ENCODE measurements at places on chromosomes 2 and 18. TPM values are rescaled to one million over a fixed set of nuclear protein-coding genes. Genes with fewer than 3 reads are reported as not detected.

The TAF1B gene
- polyA plus RNA-seq, result 10.7 TPM

The ODC1 gene
- polyA plus RNA-seq, result 92.4 TPM

GRCh38 chr2:11248-11941, 34.9 kb downstream of the FAM110C start:
- no peak for DNase-seq

The IL36A gene
- not detected for polyA plus RNA-seq

DNA sequence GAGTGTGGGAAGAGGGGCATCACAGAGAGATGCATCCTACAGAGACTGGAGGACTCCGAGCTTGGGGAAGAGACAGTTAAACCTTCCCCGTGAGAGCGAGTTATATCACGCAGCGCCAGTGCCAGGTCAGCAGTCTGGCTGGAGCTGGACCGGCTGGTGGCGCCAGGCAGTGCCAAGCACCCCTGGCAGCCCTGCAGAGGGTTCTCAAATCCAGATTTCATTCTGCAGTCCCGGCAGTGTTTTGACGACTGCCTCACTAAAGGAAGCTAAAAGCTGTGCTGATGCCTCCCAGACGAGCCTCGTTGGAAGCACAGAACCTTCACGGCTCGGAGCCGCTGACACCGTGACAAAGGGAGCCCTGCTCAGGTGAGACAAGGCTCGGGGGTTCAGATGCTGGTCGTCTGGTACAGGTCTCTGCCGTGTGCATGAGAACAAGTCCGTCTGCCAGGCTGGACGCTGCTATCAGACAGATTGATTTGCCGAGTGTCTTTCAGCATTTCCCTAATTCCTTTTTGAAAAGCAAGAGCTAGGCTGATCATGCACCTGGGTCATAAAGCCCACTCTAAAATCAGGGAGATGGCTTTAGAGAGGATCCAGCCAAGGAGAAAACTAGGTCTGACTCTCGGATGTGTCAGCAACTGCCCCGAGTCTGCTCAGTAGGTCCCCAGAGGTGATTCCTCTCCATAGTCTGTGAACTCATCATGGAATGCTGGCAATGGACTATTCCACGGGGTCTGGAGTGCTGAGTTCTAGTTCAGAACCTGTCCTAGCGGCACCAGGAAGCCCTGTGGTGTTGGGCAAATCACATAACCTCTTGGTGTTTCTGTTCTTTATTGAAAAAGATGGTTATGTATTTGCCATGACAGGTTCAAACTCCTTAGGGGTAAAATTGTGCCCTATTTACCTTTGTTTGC, 240.6 kb downstream of the SOX11 start:
- no peak for DNase-seq

The B4GALT6 gene
- not detected for polyA plus RNA-seq

DNA sequence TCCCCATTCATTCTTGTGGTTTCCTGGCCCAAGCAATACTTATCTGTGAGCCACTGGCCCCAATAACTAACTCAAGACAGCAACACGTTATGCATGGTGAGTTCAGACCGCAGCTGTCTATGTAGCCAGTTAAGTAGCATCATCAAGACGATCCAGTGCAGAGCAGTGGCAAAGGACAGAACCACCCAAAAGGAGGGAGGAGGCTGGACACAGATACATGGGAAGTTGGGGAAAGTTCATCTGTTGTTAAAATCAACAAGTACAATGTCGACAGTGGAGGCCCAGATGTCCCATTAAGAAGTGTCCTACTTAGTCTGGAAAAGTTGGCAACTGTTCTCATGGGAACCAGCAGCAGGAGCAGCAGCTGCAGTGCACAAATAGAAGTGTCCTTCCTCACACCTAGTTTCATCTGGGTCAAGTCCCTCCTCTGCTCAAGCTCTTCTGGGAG, 106.9 kb upstream of the THOC1 start:
- DNase-seq, result no peak

GRCh38 chr2:195318440-195319111, 338.4 kb upstream of the SLC39A10 start:
- peak; percentile 53 for DNase-seq

The WDR54 gene
- 9.5 TPM for polyA plus RNA-seq

GRCh38 chr2:112118148-112118547, 20.0 kb upstream of the FBLN7 start:
- no peak for DNase-seq

DNA sequence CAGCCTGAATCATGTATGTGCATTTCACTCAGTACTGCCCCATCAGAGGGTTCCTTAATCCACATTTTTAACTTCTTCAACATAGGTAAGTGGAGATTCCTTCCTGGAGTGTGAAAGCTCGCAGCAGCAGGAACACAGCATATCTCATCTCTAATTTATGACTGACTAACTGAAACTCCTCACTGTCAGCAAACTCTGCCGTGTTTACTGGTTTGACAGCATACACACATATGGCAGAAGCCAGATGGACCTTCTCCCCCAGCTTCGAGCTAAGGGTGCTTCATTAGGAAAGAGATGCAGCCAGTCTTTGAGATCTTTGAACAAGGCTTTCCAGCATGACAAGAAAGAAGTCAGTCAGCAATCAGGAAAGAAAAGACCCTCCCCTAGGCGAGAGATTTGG, 200.3 kb upstream of the ACVR2A start:
- no peak for DNase-seq

The ALK gene
- polyA plus RNA-seq, result 0.03 TPM

DNA sequence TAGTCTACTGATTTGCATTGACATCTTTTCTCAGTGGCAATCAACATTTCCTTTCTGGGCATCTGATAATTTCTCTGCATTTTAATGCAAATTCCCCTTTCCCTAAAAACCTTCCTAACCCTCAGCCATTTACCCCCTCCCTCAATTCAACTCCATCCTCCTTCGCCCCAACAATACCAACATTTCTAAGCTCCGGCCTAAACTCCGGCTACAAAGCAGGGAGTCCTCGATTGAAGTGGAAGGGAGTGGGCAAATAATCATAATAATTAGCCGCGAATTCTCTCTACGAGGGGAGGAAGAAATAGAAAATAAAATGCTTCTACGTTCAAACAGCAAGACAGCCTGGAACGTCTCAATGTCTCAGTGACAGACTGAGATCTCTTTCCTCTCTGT, 4.6 kb downstream of the BCL11A start:
- no peak for DNase-seq

- DNase-seq, result no peak
Observed at GRCh38 chr2:96163415-96163767, 18.2 kb upstream of the DUSP2 start.

DNA sequence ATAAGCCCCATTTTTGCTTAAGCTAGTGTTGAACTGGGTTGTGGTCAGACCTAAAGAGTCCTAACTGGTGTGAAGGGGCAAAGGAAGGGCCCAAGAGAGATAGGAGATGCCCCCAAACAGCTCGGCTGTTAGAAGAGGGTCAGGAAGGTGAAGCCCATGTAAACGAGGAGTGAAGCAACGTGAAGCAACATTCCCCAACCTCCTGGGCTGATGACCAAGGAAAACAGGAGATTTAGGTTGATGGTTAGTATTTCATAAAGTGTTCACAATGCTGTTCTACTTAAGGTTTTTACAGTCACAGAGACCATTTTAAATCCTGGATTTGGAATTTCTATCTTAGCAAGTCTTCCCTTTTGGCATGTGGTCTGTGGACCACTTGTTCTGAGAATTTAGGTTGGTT, 144.0 kb upstream of the SERPINE2 start:
- DNase-seq, result no peak

GRCh38 chr2:216690456-216690852, 4.9 kb downstream of the IGFBP5 start:
- no peak for DNase-seq

Data from muscle of arm (tissue), 14 donors.